ENCODE measurements at places on chromosomes 2 and 18.

DNA sequence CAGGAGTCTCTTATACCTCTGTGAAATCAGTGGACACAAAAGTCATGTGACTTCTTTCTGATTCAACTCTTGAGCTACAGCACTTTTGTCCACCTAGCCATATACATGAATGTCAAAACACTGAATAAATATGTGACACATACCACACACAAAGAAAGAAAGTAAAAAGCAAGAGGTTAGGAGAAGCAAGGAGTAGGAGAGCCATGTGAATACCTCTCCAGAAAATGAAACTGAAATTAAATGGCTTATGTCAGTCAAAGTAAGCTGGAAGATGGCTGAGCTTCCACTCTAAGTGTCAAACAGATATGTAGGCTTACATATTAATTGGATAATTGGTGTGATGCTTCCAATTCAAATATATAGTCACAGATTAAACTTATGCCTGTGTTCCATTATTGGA, 1050.5 kb downstream of the BCL11A start:
- H3K4me1 ChIP-seq: no peaks in the 10 kb centered on the region
- no peak overlapping the region for H3K4me3 ChIP-seq
- no peak overlapping the region for H3K27ac ChIP-seq
- H3K27me3 ChIP-seq: no peaks in the 10 kb centered on the region

DNA sequence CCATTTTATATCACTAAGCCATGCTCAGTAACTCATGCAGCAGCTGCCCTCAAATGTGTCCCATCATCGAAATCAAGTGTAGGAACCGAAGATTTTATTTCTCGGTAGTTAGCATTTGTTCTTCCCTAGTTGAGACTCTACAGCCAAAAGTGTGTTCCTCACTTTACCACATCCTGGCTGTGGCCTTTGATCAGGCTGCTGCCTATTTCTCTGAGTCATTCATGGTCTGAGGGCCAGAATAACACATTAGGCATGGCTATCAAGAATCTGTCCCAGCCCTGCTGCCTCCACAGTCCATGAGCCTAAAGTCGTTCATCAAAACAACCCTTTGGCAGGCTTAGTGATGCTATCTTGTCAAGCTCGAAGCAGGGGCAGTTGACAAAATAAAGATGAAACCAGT, 300.1 kb downstream of the TDRD15 start:
- H3K27ac ChIP-seq: no peak overlapping the region
- H3K27me3 ChIP-seq: no peaks in the 10 kb centered on the region
- H3K36me3 ChIP-seq: no peaks in the 10 kb centered on the region
- no peaks in the 10 kb centered on the region for H3K4me1 ChIP-seq

DNA sequence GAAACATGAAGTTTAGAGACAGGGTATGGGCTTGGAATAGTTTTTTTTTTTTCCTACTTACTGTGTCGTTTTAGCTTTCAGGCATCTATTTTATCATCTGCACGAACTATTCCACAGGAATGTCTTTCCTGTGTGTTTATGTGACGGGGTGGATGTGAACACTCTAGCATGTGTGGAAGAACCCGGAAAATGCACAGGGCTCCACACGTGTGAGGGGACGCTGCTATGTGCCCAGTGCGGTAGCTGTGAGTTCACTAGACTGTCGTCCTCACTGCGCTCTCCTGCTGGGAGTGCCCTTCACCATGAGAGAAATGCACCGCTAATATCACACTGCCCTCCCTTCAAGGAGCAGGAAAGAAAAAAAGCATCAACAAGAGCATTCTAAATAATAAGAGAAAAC, 250.8 kb upstream of the PXDN start:
- peaks cover 25% of the 10 kb centered on the region for H3K4me1 ChIP-seq
- H3K27me3 ChIP-seq: no peaks in the 10 kb centered on the region
- no peak for DNase-seq
- no peak overlapping the region for H3K27ac ChIP-seq
- no peaks in the 10 kb centered on the region for H3K36me3 ChIP-seq
- H3K4me3 ChIP-seq: no peak overlapping the region

DNA sequence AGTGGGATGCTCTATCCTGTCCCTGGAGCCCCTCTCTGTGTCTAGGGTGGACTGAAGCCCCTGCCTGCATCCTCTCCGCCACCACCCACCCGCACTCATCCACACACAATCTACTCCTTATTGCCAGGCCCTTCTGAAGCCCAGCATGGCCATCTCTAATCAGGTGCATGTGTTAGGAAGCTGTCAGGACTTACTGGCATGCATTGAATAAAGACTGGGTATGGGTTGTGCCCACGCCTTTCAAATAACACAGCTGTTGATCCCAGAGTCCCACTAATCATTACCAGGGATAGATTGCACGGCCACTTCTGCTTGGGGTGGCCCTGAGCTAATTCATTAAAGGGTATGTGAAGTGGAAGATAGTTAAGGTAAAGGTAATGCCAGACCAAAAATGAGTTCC, 88.4 kb downstream of the CABLES1 start:
- no peaks in the 10 kb centered on the region for H3K27me3 ChIP-seq
- no peaks in the 10 kb centered on the region for H3K36me3 ChIP-seq
- H3K27ac ChIP-seq: no peak overlapping the region
- peaks cover 1% of the 10 kb centered on the region for H3K4me1 ChIP-seq
- no peak overlapping the region for H3K4me3 ChIP-seq

- no peak overlapping the region for H3K4me3 ChIP-seq
- no peaks in the 10 kb centered on the region for H3K27me3 ChIP-seq
- no peak overlapping the region for H3K27ac ChIP-seq
- no peak for DNase-seq
- H3K36me3 ChIP-seq: no peaks in the 10 kb centered on the region
Observed at GRCh38 chr2:209380293-209380692, 43.6 kb upstream of the MAP2 start.

GRCh38 chr2:190415794-190416775, 7.9 kb downstream of the MFSD6 start:
- peak overlapping the region; percentile 34 for H3K27ac ChIP-seq
- H3K4me3 ChIP-seq: no peak overlapping the region
- peaks cover 30% of the 10 kb centered on the region for H3K4me1 ChIP-seq
- H3K27me3 ChIP-seq: no peaks in the 10 kb centered on the region

GRCh38 chr2:230714136-230714480, 1.5 kb downstream of the CAB39 start:
- no peaks in the 10 kb centered on the region for H3K27me3 ChIP-seq
- peak overlapping the region; percentile 63 for H3K27ac ChIP-seq
- peaks cover 39% of the 10 kb centered on the region for H3K4me1 ChIP-seq
- peak; percentile 15 for DNase-seq
- H3K36me3 ChIP-seq: no peaks in the 10 kb centered on the region
- peak overlapping the region; percentile 88 for H3K4me3 ChIP-seq

DNA sequence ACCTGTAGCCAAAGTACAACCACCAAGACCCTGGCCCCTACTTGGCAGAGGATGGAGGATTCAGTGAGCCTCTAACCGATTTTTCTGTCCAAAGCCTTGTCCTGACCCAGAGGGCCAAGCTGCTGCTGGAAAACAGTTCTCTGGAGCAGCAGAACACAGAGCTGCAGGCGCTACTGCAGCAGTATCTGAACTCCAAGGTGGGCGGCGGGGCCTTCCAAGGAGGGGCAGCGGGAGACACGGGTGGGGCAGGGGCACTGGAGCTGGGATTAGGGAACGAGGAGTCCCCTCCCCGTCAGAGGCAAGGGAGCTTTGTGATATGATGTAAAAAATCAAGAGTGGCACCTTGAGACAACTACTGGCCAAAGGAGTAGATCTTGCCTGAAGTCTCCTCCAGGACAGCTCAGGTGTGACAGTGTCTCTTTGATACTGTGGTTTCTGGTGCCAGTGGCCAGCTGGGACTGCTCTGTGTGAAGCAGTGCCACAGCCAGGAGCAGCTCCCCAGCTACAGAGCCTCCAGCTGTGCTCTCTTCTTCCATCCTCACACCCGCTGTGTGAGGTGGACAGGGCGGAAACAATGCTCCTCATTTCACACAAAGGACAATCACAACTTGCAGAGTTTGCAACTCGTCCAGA, 22.8 kb downstream of the OTOF start:
- no peak overlapping the region for H3K4me3 ChIP-seq
- no peaks in the 10 kb centered on the region for H3K4me1 ChIP-seq
- no peaks in the 10 kb centered on the region for H3K36me3 ChIP-seq
- no peak overlapping the region for H3K27ac ChIP-seq
- no peak for DNase-seq
- no peaks in the 10 kb centered on the region for H3K27me3 ChIP-seq

GRCh38 chr18:66603941-66604627, at the start of gene CDH19:
TSS of gene CDH19 (minus strand) at chr18:66604090. CDS start at chr18:66572204, 31,886 bp downstream.
- no peaks in the 10 kb centered on the region for H3K27me3 ChIP-seq
- H3K27ac ChIP-seq: no peak within 1 kb of the TSS

GRCh38 chr2:16226943-16227664, 286.8 kb downstream of the MYCN start:
- H3K27me3 ChIP-seq: no peaks in the 10 kb centered on the region
- H3K27ac ChIP-seq: no peak overlapping the region
- H3K36me3 ChIP-seq: no peaks in the 10 kb centered on the region
- H3K4me1 ChIP-seq: no peaks in the 10 kb centered on the region
- no peak for DNase-seq

GRCh38 chr18:65761636-65762295, 11.0 kb downstream of the CDH7 start:
- H3K27ac ChIP-seq: no peak overlapping the region
- H3K4me1 ChIP-seq: no peaks in the 10 kb centered on the region
- no peaks in the 10 kb centered on the region for H3K27me3 ChIP-seq
- no peaks in the 10 kb centered on the region for H3K36me3 ChIP-seq
- H3K4me3 ChIP-seq: no peak overlapping the region

DNA sequence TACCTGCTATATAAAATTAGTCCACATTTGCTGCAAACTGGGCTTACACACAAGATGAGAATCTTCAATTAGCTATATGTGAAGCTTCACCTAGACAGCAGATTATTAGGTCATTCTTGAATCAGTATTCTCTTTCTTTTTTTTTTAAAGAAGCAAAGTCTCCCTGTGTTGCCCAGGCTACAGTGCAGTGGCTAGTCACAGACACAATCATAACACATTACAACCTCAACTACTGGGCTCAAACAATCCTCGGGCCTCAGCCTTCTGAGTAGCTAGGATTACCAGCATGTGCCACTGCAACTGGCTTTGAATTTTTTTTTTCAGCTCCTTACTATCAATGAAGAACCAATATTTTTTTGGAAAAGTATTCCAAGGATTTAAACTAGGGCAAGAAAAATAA, 30.5 kb downstream of the OLA1 start:
- DNase-seq: no peak
- H3K27ac ChIP-seq: no peak overlapping the region
- H3K27me3 ChIP-seq: no peaks in the 10 kb centered on the region
- no peaks in the 10 kb centered on the region for H3K4me1 ChIP-seq
- peaks cover 13% of the 10 kb centered on the region for H3K36me3 ChIP-seq
- no peak overlapping the region for H3K4me3 ChIP-seq

GRCh38 chr2:67829470-67829869, 233.3 kb downstream of the C1D start:
- H3K4me3 ChIP-seq: no peak overlapping the region
- no peak for DNase-seq
- no peaks in the 10 kb centered on the region for H3K4me1 ChIP-seq
- no peaks in the 10 kb centered on the region for H3K36me3 ChIP-seq
- H3K27ac ChIP-seq: no peak overlapping the region
- no peaks in the 10 kb centered on the region for H3K27me3 ChIP-seq

GRCh38 chr18:4198956-4199355, 256.2 kb downstream of the DLGAP1 start:
- DNase-seq: no peak
- H3K4me3 ChIP-seq: no peak overlapping the region
- H3K27ac ChIP-seq: no peak overlapping the region
- no peaks in the 10 kb centered on the region for H3K4me1 ChIP-seq

DNA sequence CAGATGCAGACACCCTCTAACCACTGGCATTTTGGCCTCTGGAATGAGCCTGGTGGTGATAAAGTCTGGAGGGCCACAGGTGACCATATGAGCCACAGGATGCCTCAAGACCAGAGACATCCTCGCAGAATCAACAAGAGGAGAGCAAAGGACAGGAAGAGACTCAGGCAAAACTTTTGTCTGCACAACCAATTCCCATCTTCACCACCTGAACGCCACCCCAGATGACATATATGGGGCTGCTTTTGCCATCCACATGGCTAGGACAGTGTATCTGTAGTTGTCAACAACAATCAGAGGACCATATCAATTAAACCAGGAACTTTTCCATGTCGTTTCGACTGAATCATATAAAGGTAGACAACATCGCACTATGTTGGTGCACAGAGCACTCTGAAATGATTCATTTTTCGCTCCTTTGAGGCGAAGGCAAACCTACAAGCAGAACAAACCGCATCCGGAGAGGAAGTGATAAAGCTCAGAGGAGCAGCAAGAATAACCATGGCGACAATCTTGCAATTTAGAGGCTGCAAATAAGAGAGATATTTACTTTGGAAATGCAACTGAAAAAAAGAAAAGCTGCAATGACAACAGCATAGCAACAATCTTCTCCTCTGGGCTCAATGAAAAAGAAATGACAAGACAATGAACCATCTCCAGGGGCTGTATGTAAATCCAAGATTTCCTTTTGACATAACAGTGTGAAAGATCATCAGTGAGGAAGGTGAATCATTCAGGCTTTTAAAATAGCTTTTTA, 204.5 kb downstream of the ARL4C start:
- H3K4me3 ChIP-seq: peak overlapping the region; percentile 36
- DNase-seq: peak; percentile 62
- peak overlapping the region; percentile 99 for H3K27ac ChIP-seq
- H3K4me1 ChIP-seq: peaks cover 78% of the 10 kb centered on the region

GRCh38 chr2:132978840-132979239, 308.8 kb upstream of the LYPD1 start:
- no peaks in the 10 kb centered on the region for H3K4me1 ChIP-seq
- DNase-seq: no peak
- no peaks in the 10 kb centered on the region for H3K36me3 ChIP-seq
- no peak overlapping the region for H3K27ac ChIP-seq
- H3K4me3 ChIP-seq: no peak overlapping the region
- no peaks in the 10 kb centered on the region for H3K27me3 ChIP-seq

DNA sequence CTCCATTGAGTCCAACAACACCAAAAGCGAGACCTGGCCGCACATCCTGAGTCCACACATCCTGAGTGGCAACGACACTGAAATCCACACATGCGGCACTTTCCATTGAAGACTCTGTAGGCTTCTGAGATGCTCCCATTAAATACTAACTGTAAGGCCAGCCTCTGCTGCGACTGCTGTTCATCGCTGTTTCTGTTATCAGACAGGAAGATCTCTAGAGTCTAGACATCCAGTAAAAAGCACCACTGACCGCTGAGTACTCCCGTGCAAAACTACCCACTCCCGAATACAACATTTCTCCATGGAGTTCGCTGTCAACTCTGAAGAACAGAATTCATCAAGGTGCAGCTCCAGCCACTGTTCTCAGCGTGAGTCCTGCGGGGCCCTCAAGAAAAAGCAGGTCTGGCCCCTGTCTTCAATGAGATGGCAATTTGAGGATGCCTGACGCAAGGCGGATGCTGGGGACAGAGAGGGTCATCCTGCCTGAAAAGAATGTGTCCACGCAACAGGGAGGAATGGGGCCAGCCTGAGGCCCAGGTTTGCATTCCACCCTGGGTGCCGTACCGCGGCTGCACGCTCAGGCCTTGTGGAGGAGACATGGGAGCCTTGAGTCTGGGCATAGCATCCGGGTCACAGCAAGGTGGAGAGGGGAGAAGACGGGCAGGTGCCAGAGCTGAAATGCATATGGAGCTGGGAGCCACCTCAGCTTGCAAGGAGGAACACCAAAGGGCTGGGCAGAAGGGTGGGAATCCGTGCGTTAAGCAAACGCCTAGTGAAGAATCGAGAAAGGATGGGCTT, 61.9 kb downstream of the ZNF516 start:
- no peaks in the 10 kb centered on the region for H3K27me3 ChIP-seq
- no peaks in the 10 kb centered on the region for H3K36me3 ChIP-seq
- no peak overlapping the region for H3K27ac ChIP-seq
- no peak overlapping the region for H3K4me3 ChIP-seq
